NCI-H2081 (cell line): ENCODE measurements at places on chromosomes 11 and 22.
A peak's percentile ranks its signal among the peaks of the same experiment; 100 is the strongest.

DNA sequence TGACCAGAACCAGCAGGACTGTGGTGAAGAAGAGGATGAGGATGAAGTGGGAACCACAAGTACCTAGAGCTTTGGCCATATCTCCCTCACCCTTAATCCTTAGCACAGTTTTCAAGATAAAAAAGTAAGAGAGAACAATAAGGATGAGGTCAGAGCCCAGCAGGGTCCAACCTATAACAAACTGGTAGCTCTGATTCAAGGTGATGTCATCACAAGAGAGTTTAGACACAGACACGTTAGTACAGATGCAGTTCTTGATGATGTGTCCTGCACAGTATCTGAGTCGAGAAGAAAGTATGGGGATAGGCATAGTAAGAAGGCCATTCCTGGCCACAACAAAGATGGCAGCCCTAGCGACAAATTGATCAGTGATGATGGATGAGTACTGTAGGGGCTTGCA is 586 bp downstream of the OR56A5 start:
- DNase-seq: no peak

DNA sequence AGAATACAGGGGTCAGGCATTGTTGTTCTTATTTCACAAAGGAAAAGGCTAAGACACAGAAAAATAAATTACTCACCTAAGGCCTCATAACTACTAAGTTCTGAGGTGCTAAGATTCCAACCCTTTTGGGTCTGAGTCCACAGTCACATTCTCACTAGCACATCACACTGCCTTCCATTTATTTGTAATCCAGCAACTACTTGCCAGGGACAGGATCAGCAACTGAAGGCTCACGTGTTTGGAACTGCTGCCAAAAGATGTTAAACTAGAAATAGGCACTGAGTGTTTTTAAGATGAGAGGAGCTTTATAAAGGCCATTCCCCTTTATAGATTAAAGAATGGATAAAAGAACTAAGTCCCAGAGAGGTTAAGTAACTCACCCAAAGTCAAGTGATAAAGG is 58.0 kb downstream of the CADM1 start:
- DNase-seq: no peak

DNA sequence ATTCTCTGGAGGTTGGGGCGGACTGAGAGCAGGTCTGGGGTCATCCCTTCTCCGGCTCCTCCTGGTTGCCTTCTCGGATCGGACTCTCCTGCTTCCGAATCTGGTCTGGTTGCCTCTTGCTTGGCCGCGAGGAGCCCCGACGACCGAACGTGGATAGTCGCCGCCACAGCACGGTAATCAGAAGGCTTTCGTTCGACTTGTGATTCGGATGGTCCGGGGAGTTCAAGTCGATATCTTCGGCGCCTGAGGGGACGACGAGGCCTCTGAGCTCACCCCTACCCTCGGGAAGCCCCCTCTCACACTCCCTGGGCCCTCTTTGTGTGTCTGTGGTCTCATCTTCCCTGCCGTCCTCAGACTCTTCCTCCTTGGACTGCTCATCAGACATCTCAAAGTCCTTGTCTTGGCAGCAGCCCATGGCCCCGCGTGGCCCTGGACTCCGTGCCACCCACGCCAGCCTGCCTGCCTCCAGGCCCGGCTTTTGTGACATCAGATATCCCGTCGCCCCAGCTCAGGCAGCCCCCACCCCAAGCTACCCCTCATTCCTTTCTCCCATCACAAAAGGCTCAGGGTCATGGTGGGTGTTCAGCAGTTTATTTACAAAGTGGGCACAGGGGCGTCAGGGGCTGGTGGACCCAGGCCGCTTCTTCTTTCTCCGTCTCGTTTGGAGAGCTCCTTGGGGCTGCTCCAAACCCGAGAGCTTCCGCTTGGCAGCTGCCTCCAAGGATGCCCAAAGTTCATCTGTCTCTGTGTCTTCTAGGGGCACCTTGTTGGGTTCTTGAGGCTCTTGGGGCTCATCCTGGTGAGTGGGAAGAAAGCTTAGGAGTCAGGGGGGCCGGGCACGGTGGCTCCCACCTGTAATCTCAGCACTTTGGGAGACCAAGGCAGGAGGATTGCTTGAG is at the start of gene TEX54:
Gene TEX54 (minus strand): TSS at position 506 of the 899 bp plus-strand sequence.
- no peak for DNase-seq

- no peak for DNase-seq
Measured at GRCh38 chr22:38262051-38262795, 10.6 kb downstream of the TMEM184B start.

- DNase-seq: no peak
Measured at GRCh38 chr11:99742501-99742900, 721.8 kb downstream of the CNTN5 start.

- DNase-seq: no peak
Measured at GRCh38 chr11:5522308-5522707, 5.8 kb upstream of the UBQLNL start.

DNA sequence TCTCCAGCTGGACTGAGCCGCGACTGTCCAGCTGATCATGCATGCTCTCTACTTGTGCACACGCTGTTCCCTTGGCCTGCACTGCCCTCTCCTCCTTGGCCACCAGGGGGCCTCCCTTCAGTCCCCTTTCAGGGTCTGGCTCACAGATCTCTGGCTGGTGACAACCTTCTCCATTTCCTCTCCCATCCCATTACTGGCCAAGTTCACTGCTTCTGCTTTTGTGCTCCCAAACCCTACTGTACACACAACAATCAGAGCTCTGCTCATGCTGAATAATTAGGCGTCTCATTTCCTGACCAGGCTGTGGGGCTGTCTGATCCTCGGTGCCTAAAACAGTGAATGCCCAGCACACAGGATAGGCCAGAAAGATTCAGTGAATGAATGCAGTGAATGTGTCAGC is 224.0 kb upstream of the NARS2 start:
- peak; percentile 40 for DNase-seq

DNA sequence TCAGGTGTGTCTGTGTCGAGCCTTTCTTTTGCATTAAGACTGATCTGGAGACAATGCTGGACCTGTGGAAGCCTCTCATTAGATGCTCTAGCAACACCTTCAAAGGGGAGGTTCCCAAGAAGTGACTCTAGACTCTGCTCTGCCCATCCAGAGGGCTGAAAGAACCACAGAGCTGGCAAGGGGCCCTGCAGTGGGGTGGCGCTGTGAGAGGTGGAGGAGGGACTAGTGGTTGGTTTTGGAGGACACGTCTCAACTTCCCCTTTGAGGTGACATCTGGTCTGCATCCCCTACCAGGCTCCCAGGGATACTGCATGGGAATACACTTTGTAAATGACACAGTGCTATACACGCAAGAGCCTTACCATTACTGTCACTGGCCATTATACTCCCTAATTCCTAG is 34.2 kb upstream of the SYT13 start:
- no peak for DNase-seq

GRCh38 chr22:28819253-28820096 is 19.1 kb upstream of the XBP1 start:
- DNase-seq: no peak
